ENCODE measurements at places on chromosomes 13 and 19. TPM values are rescaled to one million over a fixed set of nuclear protein-coding genes. Genes with fewer than 3 reads are reported as not detected.

DNA sequence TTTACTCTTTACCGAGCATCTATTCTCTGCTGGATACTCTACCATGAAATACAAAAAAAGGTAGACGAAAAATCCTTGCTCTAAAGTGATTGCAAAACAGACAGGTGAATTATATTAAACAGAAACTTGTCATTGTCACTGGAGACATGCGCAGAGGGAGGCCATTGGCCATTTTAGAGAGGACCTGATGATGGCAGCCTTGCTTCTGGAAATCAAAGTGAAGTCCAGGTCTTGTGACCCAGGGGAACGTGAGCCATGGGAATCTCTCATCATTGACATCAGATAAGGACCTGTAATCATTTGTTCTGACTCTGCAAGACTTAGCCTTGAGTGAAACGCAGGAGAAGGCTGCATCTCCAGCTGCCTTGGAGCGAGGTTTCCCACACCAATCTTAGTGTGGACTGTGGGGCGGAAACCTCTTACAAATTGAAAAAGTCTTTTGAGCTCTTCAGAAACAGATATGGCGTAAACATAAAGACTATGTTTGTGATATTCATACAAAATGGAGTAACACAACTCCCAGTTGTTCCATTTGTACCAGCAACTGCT, 16.8 kb upstream of the SLC46A3 start:
- H3K27me3 ChIP-seq, result peaks cover 4% of the 10 kb centered on the region
- H3K4me3 ChIP-seq, result no peak overlapping the region
- no peaks in the 10 kb centered on the region for H3K36me3 ChIP-seq
- no peak overlapping the region for H3K27ac ChIP-seq

DNA sequence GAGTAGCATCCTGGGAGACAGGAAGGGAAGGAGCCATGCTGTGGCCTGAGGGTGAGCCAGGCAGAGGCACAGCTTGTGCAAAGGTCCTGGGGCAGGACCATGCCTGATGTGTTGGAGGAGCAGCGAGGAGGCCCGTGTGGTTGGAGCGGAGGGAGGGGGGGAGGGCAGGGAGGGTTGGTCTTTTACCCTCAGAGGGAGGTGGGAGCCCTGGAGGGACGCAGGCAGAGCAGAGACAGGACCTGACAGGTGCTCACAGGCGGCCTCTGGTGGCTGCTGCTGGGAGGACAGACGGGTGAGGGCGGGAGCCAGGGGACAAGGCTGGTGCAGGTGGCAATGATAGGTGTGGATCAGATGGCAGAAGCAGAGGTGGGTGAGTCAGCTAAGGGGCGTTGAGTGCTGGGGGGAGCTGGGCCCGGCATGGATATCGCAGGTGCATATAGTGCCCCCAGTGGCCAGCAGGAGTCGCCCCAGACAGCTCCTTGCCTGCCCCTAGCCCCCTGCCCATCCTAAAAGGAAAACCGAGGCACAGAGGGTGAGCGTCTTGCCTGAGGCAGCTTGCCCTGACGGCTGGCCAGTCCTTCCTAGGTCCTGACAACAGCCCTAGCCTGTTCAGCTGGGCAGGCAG, 9.8 kb upstream of the GNA15 start:
- no peaks in the 10 kb centered on the region for H3K27me3 ChIP-seq
- no peak overlapping the region for H3K27ac ChIP-seq
- no peak for DNase-seq
- H3K4me1 ChIP-seq, result peaks cover 2% of the 10 kb centered on the region
- no peak overlapping the region for H3K4me3 ChIP-seq
- H3K36me3 ChIP-seq, result peaks cover 11% of the 10 kb centered on the region

GRCh38 chr13:59230484-59231264, 933.1 kb downstream of the DIAPH3 start:
- no peak for DNase-seq
- no peak overlapping the region for H3K27ac ChIP-seq
- H3K4me3 ChIP-seq, result no peak overlapping the region
- H3K27me3 ChIP-seq, result no peaks in the 10 kb centered on the region
- no peaks in the 10 kb centered on the region for H3K36me3 ChIP-seq

GRCh38 chr13:27273658-27274425, 3.2 kb downstream of the RASL11A start:
- H3K4me1 ChIP-seq, result peaks cover 15% of the 10 kb centered on the region
- H3K4me3 ChIP-seq, result no peak overlapping the region
- H3K36me3 ChIP-seq, result no peaks in the 10 kb centered on the region
- DNase-seq, result peak; percentile 26
- peaks cover 11% of the 10 kb centered on the region for H3K27me3 ChIP-seq

DNA sequence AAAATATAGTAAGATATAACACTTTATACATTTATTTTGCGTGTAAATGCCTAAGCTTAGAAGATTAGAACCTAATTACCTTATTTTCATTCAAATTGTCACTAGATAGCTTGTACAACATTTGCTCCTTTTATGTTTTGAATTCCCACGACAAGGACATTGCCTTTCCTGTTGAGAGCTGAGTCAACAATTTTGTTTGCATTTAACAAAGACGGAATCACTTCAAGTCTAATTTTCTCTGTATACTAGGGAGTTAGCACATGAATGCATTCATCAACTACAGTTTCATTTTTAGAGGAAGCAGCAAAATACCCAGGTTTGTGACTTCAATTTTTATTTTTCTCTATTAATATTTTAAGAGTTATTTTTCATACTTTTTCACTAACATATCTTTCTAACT, 48.7 kb upstream of the PCCA start:
- H3K27ac ChIP-seq, result no peak overlapping the region
- no peak for DNase-seq
- no peak overlapping the region for H3K4me3 ChIP-seq
- H3K4me1 ChIP-seq, result no peaks in the 10 kb centered on the region

DNA sequence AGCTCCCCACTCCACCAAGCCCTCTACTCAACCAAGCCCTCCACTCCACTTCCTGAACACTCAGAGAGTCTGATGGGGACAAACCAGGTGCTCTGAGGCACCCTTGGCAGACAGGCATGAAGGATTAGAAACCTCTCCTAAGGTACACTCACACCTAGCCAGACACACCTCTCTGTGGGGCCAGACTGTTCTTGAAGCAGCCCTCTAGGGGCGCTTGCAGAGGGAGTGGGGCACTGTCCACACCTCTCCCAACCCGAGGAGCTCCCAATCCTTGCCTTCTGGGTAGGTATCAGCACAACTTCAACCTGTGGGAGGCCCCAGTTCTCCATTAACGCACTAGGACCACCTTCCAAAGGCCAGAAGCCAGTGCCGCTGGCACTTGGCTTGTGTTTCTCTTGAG, 108.7 kb upstream of the VSTM2B start:
- peaks cover 2% of the 10 kb centered on the region for H3K27me3 ChIP-seq
- H3K4me1 ChIP-seq, result peaks cover 16% of the 10 kb centered on the region
- no peaks in the 10 kb centered on the region for H3K36me3 ChIP-seq
- no peak overlapping the region for H3K4me3 ChIP-seq

DNA sequence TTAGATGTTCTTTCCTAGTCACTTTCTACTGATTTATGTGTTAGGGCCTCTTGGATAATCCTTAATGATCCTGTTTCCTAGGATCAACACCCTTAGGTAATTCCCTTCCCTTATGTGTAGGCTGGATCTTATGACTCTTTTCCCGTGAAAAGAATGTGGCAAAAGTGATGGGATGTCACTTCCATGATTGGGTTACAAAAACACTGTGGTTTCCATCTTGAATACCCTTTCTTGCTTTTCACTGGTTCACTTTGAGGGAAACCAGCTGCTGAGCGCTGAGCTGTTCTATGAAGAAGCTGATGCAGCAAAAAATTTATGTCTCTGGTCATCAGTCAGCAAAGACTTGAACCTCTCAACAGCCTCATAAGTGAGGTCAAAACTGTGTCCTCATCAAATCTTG, 609.4 kb downstream of the OLFM4 start:
- DNase-seq, result no peak
- no peaks in the 10 kb centered on the region for H3K4me1 ChIP-seq
- H3K27ac ChIP-seq, result no peak overlapping the region
- no peaks in the 10 kb centered on the region for H3K27me3 ChIP-seq

GRCh38 chr19:33280351-33280921, 21.9 kb downstream of the CEBPA start:
- H3K36me3 ChIP-seq, result no peaks in the 10 kb centered on the region
- no peak overlapping the region for H3K27ac ChIP-seq
- DNase-seq, result peak; percentile 72
- H3K27me3 ChIP-seq, result no peaks in the 10 kb centered on the region

AKT1S1 gene
- polyA plus RNA-seq, result 42.3 TPM

- no peaks in the 10 kb centered on the region for H3K27me3 ChIP-seq
- DNase-seq, result peak; percentile 36
- no peaks in the 10 kb centered on the region for H3K4me1 ChIP-seq
- no peaks in the 10 kb centered on the region for H3K36me3 ChIP-seq
Observed at GRCh38 chr13:56066321-56066720, 1074.4 kb upstream of the PRR20A start.

DNA sequence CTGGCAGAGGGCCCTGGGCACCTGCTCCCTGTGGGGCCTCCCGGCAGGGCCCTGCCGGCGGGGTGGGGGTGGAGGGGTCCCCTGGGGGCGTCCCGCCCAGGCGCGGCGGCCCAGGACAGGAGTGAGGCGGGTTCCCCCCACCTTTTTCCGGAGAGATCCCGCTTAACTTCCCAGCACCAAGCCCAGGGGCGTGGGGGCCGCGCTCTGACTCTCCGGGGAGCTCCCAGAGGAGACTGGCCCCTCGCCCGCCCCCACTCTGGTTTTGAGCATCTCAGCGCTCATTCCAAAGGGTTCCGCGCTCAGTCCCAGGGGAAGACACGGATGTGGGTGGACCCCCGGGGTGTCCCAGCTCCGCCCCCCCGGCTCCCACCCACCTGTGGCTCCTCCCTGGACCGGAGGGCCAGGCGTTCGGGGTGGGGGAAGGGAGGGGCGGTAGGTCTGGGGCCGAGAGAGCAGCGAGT, 476 bp downstream of the C2CD4C start:
- no peak for DNase-seq
- H3K4me3 ChIP-seq, result peak overlapping the region; percentile 38
- peaks cover 24% of the 10 kb centered on the region for H3K4me1 ChIP-seq
- H3K27me3 ChIP-seq, result peaks cover 40% of the 10 kb centered on the region

- H3K27ac ChIP-seq, result no peak overlapping the region
- no peaks in the 10 kb centered on the region for H3K4me1 ChIP-seq
- no peaks in the 10 kb centered on the region for H3K27me3 ChIP-seq
- no peak overlapping the region for H3K4me3 ChIP-seq
- H3K36me3 ChIP-seq, result peaks cover 6% of the 10 kb centered on the region
- DNase-seq, result no peak
Observed at GRCh38 chr13:49124693-49125304, 95.3 kb upstream of the MLNR start.

LAIR2 gene
- not detected for polyA plus RNA-seq

- no peaks in the 10 kb centered on the region for H3K27me3 ChIP-seq
- no peaks in the 10 kb centered on the region for H3K4me1 ChIP-seq
- no peak for DNase-seq
- H3K36me3 ChIP-seq, result no peaks in the 10 kb centered on the region
- H3K4me3 ChIP-seq, result no peak overlapping the region
Observed at GRCh38 chr13:53605326-53605725, 576.7 kb downstream of the OLFM4 start.

MEIOSIN gene
- not detected for polyA plus RNA-seq

DNA sequence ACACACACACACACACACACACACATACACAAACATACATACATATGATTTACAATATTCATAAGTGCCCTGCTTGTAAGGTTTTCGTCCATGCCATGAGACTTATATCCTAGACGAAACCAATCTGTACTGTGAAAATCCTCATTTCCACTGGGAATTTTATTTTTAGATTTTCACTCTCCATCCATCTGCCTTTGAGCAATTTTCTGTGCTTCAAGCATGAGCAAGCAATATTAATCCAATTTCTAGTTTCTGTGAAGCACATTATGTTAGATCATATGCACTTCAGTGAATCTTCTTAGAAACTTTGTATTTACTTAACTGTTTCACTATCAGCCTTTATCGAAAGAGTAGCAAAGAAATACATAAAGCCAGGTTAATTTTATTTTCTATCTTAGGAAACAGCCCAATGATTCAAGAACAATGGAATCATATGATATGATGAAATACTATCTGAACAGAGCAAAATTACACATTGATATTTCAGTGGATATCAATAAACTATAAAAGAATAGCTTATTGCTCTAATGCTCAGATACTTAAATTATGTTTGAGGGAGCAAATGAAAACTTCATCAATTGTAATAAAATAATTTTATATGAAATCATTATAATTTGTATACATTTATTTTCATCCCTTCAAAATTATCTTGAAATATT, 1100.7 kb upstream of the MIR17HG start:
- no peaks in the 10 kb centered on the region for H3K27me3 ChIP-seq
- peak; percentile 16 for DNase-seq
- H3K4me3 ChIP-seq, result no peak overlapping the region
- no peak overlapping the region for H3K27ac ChIP-seq
- no peaks in the 10 kb centered on the region for H3K36me3 ChIP-seq
- no peaks in the 10 kb centered on the region for H3K4me1 ChIP-seq

DNA sequence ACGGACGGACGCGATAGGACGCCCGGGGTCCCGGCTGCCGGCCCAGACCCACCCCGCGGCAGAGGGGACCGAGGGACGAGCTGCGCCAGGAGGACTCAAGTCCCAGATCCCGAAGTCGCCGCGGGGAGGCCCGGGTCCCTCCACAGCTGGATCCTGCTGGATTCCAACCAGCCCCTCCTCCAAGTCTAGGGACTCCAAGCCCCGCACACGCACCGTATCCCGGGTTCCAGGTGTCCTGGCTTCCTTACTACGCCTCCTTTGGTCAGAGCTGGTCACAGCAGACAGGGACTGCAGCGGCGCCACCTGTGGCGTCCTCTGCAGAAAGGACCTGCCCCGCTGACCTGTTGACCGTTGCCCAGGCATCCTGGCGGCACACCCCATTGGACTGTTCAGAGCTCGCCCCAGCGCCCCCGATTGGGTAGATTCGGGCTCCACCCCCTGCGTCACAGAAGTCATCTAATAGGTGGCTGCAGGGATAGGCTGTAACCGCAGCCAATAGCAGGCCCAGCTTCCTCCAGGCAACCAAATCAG, 29.0 kb upstream of the ZNF709 start:
- no peak for DNase-seq
- peaks cover 5% of the 10 kb centered on the region for H3K27me3 ChIP-seq
- no peaks in the 10 kb centered on the region for H3K4me1 ChIP-seq
- H3K36me3 ChIP-seq, result no peaks in the 10 kb centered on the region
- no peak overlapping the region for H3K4me3 ChIP-seq
- H3K27ac ChIP-seq, result no peak overlapping the region
